ENCODE measurements at places on chromosomes 3 and 15.

GRCh38 chr3:10560060-10560861, 54.9 kb upstream of the ATP2B2 start:
- DNase-seq: no peak

GRCh38 chr3:42666577-42666998, 13.1 kb downstream of the ZBTB47 start:
- DNase-seq: no peak

- DNase-seq: no peak
Observed at GRCh38 chr3:116285781-116286421, 159.4 kb downstream of the LSAMP start.

DNA sequence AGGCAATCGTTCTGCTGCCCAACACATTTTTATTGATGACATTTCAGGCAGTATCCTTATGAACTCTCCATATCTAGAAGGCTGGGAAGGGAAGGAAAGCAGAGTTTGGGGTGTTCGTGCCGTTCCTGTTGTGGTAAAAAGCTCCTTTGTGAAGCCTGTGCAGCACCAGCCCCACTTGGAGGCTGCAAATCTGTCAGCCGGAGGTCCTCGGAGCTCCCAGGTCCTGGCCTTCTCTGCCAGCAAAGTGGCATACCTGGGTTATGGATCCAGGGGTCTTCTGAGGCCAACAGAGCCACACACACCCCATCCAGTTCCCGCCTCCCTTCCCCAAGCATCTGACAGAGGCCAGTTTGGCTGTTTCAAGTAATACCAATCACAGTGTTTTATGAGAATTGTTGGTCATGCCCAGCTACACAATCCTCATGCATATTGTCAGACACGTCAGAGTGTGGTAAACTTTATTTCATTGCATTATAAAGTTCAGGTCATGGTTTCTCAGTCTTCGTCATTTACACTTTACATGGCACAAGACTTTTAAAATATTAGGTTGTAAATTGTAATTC, 15.9 kb upstream of the USP3 start:
- DNase-seq: no peak

DNA sequence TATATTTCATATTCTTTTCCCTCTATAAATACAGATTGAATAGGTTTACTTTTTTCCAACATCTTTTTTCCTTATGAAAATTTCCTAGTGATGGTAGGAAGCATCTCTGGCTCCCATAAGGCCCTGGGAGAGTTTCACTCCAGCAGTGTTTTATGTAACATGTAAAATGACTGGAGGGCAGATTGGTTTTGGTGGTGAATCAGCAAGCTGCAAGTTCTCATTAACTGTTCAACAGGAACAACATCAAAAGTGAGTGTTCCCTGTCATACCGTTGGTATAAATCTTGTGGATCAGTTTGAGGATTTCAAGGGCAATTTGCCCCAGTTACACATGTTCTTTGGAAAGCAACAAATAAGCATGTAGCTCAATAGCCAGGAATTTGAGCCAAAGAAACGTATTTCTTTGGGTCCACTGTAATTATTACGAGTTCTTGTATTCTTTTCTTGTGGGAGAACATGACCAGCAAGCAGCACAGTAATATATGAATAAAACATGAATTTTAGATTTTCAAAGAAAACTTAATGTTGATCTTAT, 345.7 kb downstream of the SV2B start:
- DNase-seq: no peak

DNA sequence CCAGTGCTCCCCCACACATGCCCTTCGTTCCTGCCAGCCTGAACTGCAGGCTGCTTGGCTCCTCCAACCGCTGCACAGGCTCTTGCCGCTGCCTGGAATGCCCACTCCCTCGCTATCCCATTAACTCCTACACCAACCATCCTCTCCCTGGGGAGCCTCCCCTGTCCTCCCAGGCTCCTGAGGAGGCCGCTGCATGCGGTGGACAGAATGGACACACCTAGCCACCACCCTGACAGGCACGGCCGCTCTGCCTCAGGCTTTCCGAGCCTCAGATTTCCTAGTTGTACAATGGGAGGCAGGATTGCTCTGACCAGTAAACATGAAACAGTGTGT, 2.3 kb downstream of the PLXNB1 start:
- no peak for DNase-seq

DNA sequence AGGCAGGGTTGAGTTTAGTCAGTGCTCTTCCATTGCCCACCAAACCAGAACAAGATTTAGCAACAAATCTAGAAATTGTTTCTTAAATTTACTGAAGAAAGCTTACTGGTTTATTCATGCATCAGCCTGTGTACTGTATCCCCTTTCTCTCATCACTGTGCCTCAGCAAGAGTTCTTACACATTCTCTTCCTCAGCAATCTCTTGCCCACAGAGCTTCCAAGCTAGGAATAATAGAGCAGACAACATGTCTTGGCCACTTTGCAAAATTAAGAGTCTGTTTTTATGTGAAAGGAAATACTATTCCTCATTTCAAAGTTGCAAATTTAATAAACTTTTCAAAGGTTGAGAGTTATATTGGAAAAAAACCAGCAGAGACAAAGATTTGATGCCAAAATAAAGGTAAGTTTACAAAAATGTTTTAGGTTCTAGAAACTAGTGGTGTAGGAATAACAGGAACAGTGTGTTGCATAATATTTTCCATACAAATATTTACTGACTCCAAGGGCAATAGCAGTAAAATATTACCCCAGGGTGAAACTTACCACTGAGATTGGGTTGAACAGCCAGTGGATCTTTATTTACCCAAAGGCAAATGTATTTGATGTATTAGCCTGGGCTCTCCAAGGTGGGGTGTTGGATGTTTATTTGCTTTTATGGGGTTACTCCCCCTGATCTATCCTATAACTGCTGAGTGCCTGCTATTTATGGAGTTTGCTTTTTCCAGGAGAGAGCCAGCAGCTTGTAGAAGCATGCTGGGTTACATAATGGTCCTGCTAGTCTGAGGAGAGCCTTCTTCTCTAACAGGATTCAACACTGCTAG, 276.7 kb downstream of the ADAMTSL3 start:
- DNase-seq: peak; percentile 72

DNA sequence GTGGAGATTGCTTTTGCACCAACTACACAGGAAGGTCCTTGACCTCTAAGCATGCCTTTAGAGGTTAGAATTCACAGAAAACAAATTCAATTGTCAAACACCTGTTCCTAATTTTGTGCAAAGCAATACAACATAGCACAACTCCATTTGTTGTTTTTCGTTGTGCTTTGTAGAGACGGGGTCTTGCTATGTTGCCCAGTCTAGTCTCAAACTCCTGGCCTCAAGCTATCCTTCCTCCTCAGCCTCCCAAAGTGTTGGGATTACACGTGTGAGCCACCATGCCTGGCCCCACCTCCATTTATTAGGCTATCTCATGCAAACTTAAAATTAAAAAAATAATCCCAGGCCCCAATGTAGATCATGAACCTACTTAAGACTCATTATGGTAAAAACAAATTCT, 6.0 kb downstream of the NCBP2 start:
- DNase-seq: no peak

DNA sequence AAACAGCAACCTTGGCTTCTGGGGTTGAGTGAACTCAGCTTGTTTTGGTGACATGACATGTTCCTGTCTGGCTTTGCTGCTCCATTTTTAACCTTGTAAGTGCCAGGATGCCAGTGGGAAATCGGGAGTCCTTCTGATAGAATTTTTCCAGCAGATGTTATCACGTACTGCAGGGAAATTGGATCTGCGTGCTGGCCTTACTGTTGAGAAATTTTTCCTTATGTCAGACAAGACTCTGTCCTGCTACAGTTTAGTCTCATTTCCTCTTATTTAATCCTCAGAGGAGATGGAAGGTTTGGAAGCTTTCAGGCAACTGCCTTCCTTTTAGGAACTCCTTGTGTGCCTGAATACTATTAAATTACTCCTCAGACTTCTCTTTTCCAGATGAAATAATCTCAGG, 80.6 kb downstream of the PGPEP1L start:
- no peak for DNase-seq

DNA sequence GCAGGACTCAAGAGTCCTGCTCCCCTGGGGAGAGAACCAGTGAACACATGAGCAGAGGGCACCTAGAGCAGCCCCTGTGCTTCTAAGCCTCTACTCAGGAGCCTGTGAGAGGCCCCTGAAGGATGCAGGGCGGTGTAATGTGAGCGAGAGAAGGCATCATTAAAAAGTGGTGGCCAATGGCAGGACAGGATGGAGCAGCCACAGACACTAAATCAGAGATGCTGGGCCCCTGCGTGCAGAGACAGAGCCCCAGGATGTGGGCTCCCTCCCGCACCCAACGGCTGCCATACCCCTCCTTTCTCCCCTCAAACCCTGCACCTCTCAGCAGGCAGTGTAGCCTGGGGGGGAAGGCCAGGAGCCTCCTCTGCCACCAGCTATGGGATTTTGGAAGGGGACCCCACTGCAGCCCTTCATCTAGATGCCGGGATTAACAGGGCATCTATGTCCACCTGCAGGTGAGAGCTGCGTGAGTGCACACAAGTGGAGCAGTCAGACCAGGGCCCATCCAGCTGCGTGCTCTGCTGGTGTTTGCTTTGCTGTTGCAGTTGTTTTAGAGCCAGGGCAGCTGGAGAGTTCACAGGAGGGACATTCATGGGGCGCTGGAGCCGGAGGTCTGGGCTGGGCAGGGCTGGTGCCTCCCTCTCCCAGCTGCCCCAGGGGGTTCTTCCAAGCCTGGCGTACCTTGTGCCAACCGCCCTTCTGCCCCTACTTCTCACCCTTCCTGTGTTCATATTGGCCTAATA, 5.1 kb upstream of the IQSEC1 start:
- DNase-seq: peak; percentile 54

DNA sequence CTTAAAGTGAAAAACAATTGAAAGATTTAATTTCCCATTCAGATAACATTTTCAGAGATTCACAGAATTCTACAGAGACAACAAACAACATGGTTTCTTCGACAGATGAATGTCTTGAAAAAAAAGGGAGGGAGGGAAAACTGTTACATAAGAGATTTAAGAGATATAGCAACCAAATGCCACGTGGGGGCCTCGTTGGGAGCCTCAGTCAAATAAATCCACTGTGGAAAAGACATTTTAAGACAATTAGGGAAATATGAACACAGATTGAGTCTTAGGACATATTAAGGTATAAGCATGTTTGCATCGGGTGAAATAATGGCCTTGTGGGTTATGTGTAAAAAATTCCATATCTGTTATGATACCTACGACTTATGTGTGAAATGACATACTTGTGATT, 5.0 kb upstream of the PRRT3 start:
- no peak for DNase-seq

DNA sequence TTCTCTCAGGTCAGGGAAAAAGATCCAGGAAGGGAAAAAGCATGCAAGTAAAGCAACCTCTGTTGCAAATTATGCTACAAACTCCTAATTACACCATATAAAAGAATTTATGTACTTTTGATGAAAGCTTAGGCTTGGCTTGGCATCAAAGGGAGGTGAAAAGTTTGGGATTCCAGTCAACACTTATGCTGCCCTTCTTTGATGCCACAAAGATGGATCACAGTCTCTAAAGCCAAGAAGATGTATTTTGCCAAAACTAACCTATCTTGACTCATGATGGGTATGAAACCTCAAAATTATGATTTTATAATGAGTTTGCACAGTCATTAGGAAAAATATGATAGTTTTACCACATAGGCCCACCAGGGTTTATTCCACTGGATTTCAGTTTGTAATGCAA, 101.0 kb upstream of the CCDC80 start:
- no peak for DNase-seq

- DNase-seq: no peak
Observed at GRCh38 chr3:74067296-74067695, 442.6 kb upstream of the PDZRN3 start.

GRCh38 chr3:182384221-182384620, 409.1 kb upstream of the ATP11B start:
- no peak for DNase-seq

DNA sequence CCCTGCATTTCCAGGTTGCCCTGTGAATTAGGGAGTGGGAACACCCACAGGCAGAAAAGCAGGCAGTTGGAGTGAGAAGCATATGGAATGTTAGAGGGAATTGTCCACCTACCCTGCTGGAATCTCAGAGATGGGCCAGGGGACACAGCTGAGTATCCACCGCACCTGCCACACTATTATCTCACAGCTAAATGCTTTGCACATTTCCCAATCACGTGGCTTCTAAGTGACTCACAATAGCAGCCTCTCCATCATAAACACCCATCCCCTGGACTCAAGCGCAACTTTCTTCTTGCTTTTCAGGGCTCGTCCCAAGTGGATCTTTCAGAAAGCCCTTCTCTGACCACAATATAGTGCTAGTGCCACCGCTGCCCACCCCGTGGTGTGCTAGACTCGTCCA, 389.0 kb upstream of the LMCD1 start:
- no peak for DNase-seq

DNA sequence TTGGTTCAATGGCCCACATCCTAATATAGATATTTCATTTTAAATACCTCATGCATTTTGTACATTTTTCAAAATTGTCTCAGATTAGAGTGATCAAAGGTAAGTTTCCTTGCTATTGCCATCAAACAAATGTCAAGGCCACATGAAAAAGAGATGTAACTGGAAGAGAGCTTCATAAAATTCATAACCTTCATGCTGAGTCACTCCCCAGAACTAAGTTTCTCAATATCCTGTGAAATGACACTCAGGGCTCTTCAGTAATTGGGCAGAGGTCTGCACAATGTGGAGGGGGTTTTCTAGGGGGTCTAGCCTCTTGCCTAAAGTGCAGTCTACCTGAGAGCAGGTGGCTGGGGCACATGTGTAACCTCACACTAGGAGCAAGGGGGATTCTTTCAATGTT, 152.2 kb upstream of the SLC2A2 start:
- DNase-seq: no peak

GRCh38 chr3:197983076-197983475, 23.1 kb downstream of the LMLN start:
- DNase-seq: no peak

- DNase-seq: no peak
Observed at GRCh38 chr3:116112696-116113095, 332.6 kb downstream of the LSAMP start.

- peak; percentile 32 for DNase-seq
Observed at GRCh38 chr3:11155341-11156025, 1.2 kb downstream of the HRH1 start.

DNA sequence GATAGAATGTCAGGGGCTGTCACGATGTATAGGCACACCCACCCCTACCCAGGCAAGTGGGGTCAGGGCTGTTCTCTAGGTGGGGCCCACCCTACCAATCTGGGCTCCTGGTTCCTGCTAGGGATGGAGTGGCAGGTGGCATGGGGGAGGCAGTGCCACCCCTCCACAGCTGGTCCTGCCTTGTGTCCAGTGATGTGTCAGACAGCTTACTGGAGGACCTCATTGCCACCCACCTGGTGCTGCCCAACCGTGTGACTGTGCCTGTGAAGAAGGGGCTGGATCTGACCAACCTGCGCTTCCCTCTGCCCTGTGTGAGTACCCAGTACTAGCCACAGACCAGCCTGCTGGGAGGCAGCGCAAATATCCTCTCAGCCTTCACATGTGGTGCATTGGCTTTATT, 27.5 kb downstream of the ESYT3 start:
- DNase-seq: no peak
